ENCODE measurements at places on chromosomes 6 and 20. TPM values are rescaled to one million over a fixed set of nuclear protein-coding genes. Genes with fewer than 3 reads are reported as not detected.

TINAG gene
- total RNA-seq, result 0.14 TPM

ACTL10 gene
- not detected for total RNA-seq

HECA gene
- total RNA-seq, result 2.0 TPM

HCRTR2 gene
- total RNA-seq, result not detected

SLC26A8 gene
- not detected for total RNA-seq

CLDN20 gene
- total RNA-seq, result not detected

BPI gene
- total RNA-seq, result not detected

PKIB gene
- 0.74 TPM for total RNA-seq

ZBTB22 gene
- 2.9 TPM for total RNA-seq

NT5E gene
- total RNA-seq, result 21.7 TPM

SEMG1 gene
- not detected for total RNA-seq

GLP1R gene
- total RNA-seq, result not detected

CLPSL1 gene
- not detected for total RNA-seq

POU3F2 gene
- total RNA-seq, result not detected

Measured in A549 treated with dexamethasone at 1 μM for 4 hours (cell line).